ENCODE measurements at places on chromosomes 12 and 14. TPM values are rescaled to one million over a fixed set of nuclear protein-coding genes. Genes with fewer than 3 reads are reported as not detected.
A peak's percentile ranks its signal among the peaks of the same experiment; 100 is the strongest.

Gene RBM25
- 79.9 TPM for total RNA-seq

DNA sequence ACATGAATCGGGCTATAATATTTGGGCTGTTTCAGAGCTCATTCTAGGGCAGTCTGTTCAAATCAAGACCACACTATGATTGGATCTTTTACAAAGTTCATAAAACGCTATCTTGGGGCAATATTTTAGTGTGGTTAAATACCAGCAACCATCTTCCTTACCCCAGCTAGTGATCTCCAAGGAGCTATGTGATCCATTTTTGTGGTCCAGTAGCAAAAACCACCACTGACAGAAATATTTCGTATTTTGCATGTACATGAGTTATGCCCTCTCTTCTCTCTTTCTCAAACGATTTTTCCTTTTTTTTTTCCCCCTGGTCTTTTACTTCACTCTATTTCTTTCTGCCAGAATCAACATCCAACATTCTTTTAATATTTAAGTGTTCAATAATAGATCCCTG lies 280.6 kb upstream of the KITLG start:
- no peak for DNase-seq

DNA sequence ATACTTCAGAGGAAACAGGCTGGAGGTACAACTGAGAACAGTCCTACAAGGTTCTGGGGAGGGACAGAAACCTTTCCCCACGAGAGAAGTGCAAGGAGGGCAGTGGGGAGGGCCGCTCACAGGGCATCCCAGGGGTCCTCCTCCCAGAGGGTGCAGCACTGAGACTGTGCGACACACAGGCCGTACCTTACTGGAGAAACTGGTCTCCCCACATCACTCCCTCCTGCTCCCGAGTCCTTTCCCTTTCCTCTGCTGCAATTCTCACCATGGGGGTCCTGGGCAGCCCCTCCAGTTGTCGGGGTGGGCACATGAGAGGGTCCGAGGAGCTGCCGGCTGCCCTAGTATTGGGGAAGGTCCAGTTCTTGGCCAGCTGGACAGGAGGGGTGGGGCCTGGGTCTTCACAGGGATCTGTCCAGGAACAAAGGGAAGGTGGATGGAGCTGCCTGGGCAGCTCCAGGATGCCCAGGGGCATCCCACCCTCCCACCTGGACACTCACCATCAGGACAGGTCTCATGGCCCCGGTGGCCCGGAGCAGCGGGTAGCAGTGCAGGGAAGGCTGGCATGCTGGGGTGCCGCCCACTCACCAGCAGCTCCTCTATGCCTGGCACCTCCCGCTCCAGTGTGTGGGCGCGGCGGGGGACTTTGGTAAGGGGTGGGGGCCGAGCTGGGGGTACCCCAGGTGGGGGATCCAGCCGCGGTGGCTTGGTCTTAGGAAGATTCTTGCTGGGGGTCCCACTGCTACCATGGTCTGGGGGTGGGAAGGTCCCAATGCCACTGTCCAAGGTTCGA lies 35.8 kb downstream of the NCKAP5L start:
- no peak for DNase-seq

DNA sequence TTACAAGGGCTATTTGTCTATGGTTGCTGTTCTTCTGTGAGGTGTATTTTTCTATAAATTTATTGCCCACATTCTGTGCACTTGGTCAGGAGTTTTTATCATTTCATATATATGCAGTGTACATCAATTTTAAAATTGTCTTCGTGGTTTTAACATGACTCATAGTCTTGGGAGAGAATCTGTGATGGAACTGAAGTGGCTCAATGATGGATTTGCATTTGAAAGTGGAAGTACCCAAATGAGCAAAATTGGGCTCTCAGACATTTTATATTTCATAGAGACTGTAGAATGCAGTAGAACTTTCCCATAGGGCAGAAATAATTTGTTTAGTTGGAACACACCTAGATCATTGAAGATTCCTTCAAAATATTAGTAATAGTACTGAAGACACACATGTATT lies 1.9 kb upstream of the SCFD1 start:
- no peak for DNase-seq

DNA sequence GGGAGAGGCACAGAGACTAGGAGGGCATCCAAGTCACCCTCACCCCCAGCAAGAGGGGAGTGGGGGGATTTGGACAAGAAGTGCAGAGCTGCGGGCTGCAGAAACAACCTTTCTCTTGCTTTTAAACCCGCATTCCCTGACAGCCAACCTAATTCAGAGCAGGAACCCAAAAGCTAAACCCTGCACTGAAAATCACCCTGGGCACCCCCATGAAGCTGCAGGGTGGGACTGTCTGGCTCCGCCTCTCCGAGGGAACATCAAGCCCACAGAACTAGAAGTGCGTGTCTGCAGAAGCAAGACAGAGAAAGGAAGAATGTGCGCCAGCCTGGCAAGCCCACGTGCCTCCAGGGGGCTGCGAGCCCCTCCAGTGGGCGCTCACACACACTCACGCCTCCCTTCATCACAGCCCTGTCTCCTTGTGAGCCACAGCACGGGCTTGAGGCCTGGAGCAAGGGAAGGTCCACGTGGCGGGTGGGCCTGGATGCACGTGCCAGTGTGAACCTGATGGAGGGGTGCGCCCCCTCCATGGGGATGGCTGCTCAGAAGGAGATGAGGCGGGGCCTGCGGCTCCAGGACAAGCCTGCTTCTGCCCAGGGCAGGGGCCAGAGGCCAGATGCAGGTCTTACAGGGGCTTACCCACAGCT lies 27.8 kb upstream of the PNMA1 start:
- DNase-seq, result no peak

Gene SLC5A8
- not detected for total RNA-seq

DNA sequence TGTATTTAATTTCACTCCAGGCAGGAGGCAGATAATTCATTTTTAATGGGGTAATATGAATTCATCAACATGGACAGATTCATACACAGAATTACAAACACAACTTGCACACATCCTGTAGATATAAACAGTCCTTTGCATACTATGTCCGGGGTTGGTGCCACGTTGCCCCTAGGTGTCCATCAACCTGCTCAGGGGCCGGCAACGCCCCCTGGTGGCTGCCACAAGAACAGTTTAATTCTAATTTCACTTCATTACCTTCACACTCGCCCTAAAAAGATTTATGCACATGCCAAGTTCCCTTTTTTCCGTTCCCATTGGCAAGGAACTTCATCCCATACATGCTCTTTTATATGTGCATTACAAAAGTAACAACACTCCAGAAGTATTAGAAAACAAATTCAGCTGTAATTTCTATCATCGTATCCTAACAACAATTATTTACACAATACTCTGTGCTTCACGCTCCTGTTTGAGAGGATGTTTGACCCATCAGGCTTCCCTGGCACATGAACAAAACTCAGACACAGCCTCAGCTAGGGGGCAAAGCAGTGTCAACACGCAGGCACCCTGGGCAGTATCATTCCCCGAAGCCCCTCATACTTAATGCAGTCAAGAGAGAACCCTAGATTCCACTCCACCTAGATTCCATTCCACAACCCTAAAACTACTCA lies 15.5 kb downstream of the MANSC1 start:
- DNase-seq, result peak; percentile 82

Gene CFAP73
- not detected for total RNA-seq

Gene SLC25A47
- total RNA-seq, result not detected

DNA sequence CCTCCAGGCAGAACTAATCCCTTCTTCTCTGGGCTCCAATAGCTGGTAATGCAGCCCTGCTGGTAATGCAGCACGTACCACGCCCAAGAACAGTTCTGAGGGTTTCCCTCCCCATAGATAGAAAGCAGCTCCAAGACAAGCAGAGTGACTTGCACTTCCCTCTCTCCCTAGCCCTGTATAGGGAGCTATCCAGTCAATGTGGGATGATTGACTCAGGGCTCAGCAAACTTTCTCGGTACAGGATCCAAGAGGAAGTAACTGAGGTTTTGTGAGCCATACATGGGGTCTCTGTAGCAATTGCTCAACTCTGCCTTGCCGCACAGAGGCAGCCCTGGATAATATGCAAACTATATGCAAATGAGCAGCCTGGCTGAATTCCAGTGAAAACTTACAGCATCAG lies 15.5 kb upstream of the FKBP4 start:
- DNase-seq, result no peak

GRCh38 chr14:61540931-61541330 lies 154.4 kb upstream of the HIF1A start:
- DNase-seq, result no peak

DNA sequence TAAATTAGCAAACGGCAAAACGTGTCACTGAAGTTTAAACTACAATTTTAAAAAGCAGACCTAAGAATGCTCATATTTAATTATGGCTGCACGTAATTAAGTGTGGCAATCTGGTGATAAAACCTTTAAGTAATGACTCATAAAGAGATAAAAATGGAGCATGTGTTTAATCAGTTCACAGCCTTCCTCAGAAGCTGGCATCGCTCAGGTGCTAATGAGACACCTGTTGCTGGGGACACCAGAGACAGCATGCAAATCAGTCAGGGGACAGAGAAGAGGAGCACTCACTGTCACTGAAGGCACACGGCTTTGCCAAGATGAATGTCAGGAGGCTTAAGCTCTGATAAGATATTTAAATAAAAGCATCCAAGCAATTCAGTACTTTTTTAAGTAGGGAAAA lies 840.3 kb downstream of the GALC start:
- DNase-seq, result no peak
